RPMI7951 (cell line): ENCODE measurements at places on chromosomes 5 and 9.

DNA sequence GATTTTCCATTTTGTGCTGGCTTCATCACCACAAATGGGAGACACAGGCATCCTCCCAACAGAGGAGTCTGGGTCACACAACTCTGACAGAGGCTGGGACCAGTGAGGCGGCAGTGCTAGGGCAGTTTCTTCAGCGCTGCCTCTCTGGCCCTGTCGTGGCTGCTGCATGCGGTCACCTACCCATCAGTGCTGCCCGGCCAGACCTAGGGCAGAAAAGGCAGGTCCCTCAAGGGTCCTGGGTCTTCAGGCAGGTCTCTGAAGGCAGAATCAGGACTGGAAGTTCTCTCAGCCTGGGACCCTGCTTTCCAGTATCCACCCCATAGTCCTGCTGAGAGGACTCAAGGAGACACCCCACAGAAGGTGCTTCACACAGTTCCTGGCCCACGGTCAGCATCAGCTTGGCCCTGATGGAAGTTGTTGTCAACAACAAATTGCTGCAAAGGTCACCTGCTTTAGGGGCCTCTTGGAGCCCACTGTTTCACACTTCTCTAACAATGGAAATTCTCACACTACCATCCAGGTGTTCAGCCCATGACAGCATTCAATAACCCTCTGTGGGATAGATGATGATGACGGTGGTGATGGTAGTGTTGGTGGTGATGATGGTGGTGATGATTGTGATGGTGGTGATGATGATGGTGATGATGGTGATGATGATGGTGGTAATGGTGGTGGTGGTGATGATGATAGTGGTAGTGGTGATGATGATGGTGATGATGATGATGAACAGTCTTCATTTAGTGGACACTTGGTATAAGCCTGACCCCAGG lies 146.4 kb upstream of the PPP1R26 start:
- no peak for DNase-seq

GRCh38 chr5:98341038-98342032 lies 432.1 kb upstream of the RGMB start:
- DNase-seq, result peak; percentile 86

DNA sequence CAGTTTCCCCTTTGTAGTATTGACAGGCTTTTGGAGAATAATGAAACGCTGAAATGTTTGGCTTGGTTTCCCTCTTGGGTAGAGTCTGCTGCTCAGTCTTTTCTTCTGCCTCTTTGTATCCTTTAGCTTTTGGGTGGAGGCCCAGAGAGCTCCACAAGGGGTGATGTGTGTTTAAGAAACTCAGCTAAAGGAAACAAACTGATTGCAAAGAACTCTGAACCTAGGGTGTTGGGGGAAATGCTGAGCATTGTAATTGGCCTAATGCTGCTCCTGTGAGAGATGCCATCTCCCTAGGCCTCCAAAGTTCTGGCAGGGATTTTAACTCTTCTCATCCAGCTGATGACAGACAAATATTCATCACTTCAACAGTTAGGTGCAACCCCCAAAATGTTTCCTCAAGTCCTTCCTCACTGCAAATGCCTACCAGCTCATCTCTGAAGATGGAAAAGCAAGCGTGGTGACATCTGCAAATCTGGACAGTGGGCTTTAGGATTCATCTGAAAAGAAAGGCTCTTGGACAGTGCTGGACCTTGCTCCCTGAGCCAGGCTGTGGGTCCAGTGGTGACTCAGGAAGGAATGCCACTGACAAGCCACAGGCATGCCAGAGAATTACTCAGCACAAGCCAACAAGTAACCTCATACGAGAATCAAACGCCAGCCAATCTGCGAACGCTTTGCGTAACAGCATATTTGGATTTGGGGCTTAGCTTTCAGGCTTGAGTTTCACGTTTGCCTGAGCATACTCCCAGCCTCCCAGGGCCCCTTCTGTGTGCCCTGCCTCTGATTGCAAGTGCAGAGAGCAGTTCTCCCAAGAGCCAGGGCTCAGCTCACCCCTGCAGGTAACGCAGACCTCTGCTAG lies 30.5 kb upstream of the ZSWIM6 start:
- peak; percentile 98 for DNase-seq

DNA sequence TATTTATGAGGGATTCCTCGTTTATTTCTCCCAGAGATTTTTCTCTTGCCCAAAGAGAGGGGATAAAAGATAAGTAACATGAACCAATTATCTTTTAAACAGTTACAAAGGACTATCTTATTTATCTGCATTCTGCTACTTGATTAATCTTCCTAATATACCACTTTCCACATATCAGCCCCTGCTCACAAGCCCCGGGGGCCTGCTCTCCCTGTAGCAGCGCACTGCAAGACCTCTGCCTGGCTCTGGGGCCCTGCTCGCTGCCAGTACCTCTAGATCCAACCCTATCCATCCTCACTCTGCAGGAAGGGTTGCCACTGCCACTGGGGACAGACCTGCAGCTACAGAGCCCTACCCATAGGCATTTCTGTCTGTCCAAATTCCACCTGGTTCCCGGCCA lies 75.3 kb downstream of the MED27 start:
- no peak for DNase-seq
